Activated CD4-positive, alpha-beta T cell treated with anti-CD3 and anti-CD28 coated beads, Interleukin-2, amount 10 ng/mL, durations not matched to agents 7 days and 5 days (primary cell): ENCODE measurements at places on chromosomes 7 and 10.

- no peak for DNase-seq
These were observed 14.5 kb downstream of the MKI67 start for GRCh38 chr10:128111696-128112095.

- no peak for DNase-seq
These were observed 36.7 kb downstream of the NKX2-3 start for GRCh38 chr10:99569253-99569939.

GRCh38 chr7:98626460-98627412, 9.7 kb downstream of the NPTX2 start:
- DNase-seq = no peak

DNA sequence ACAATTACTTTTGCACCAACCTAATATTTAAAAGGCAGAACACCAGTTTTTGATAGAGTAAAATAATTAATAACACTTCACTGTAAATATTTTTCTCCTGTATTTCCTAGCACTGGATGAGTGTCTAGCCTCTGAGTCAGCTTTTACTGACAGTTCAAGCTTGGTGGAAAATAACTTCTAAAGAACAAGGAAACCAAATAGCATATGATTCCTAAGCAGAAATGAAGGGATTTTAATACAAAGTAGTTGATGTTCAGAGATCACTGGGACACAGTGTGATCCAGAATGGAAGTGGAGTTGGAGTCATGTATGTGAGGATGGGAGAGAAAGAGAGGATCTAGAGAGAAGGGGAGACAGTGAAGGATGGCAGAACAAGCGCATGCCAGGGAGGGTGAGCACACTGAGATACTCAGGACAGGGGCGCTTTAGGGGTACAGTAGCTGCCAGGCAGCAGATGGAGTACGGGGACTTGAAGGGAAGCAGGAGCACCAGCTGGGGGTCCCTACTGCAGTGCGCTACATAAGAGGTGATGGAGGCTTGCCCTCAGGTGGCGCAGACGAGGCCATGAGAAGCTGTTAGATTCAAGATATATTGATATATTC, 117.9 kb upstream of the KLF6 start:
- no peak for DNase-seq

DNA sequence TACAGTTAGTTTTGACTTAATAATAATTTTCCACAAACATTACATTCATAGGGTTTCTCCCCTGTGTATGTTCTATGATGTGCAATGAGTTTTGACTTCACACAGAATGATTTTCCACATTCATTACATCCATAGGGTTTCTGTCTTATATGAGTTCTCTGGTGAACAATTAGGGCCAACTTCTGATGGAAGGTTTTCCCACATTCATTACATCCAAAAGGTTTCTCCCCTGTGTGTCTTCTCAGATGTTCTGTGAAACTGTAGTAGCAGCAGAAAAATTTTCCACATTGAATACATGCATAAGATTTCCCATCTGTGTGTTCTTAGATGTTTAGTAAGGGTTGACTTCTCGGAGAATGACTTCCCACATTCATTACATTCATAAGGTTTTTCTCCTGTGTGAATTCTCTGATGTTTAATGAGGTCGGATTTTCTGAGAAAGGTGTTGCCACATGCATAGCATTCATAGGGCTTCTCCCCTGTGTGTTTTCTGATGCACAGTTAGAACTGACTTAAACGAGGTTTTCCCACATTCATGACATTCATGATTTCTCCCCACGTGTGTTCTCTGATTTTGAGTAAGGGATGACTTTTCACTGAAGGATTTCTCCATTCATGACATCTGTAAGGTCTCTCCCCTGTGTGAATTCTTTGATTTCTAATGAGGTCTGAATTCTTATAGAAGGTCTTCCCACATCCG, 118.5 kb downstream of the ZNF33B start:
- DNase-seq = no peak

DNA sequence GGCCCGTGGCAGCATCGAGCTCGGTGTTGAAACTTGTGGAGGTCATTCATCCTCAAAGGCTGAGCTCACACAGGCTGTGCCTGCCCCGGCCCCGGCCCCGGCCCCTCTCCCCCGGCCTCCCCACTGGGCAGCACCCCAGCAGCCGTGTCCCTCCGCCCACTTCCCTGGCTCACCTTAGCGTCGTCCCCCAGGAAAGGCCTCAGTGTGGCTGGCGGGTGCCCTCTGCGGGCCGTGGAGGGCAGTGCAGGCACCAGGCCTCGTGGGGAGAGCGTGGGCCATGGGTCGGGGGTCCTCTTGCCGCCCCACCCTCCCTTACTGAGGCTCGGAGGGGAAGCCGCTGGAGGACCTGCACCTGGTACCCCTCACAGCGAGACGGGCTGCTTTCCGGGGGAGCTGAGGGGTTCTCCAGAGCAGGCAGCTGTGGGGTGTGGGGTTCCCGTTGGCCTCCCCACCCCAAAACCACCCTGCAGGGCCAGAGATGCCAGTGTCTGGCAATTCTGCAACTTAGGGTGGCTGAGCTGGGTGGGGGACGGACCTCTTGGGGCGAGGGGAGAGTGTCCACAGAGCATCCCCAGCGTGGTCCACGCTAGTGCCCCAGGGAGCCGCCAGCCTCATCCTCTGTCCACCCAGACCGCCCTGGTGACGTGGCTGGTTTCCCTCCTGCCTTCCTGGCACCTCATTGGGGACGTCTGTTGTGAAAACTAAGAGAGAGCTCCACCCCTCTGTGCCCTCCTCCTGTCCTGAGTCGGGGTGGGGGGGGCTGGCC, 44.2 kb upstream of the DPYSL4 start:
- DNase-seq = peak; percentile 45

DNA sequence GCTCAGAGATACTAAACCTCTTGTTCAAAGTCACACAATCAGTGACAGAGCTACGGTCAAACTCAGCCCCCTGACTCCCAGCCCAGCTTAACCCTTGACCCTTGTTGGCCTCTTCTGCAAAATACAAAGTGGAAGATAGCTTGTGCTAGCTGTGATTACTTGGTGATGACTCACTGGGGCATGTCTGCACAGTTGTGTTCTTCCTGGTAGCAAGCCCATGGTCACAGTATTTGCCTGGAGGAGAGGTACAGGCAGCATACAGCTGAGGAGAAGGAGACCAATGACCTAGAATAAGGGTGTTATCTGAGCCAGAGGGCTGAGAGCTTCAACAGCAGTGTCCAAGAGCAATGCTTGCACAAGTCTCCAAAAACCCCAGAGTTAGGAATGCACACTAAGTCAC, 5.7 kb upstream of the HSPA12A start:
- DNase-seq = no peak

- DNase-seq = no peak
These were observed 33.2 kb downstream of the BNIP3 start for GRCh38 chr10:131948501-131948900.

- no peak for DNase-seq
These were observed 62.9 kb downstream of the STK17A start for GRCh38 chr7:43645699-43646226.

- no peak for DNase-seq
These were observed 44.0 kb downstream of the DNMBP start for GRCh38 chr10:99965700-99966099.

GRCh38 chr10:7251696-7252465, 159.0 kb downstream of the SFMBT2 start:
- DNase-seq = peak; percentile 32

DNA sequence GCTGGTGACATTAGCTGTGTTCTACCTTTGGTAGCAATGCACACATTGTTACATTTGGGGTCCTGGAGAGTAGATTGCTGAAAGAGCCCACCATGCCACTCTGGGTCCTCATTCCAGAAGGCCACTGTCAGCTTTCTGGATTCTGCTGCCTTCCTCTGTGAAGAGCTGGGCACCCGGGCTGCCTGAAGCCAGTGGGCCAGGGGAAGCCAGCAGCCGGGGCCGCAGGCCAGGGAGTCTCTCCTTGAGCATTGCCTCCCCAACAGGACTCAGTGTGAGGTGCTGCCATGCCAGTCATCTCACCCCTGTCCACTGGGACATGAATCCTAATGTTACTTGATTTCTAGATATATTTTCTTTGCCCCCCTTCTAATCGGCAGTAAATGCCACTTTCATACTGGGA, 234.0 kb downstream of the SKAP2 start:
- DNase-seq = no peak

DNA sequence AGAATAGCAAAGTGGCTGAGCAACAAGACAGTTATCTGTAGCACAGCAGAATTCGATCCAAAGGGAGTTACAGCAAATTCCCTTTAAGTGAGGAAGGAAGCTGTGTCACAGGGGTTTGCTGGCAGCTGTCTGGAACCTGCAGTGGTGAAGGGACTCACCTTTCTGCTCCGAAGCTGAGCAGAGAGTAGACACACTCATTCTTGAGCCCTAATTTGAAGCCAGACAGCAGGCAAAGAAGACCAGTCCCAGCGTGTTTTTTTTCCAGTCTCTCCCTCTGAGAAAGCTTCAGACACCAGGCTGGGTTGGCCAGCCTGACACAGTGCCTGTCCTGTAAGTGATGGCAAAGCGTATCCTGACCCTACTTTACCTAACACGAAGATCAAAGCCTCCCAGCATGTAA, 210.7 kb downstream of the TRIL start:
- no peak for DNase-seq

DNA sequence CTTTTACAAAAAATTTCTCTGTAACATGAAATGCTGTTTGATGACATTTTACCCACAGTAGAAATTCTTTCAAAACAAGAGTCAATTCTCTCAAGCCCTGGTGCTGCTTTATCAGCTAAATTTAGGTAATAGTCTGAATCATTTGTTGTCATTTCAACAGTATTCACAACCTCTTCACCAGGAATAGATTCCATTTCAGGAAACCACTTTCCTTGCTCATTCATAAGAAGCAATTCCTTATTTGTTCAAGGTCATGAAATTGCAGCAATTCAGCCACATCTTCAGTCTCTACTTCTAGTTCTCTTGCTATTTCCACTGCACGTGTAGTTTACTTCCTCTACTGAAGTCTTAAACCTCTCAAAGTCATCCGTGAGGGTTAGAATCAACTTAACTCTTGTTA, 14.1 kb downstream of the STAG3 start:
- DNase-seq = no peak

DNA sequence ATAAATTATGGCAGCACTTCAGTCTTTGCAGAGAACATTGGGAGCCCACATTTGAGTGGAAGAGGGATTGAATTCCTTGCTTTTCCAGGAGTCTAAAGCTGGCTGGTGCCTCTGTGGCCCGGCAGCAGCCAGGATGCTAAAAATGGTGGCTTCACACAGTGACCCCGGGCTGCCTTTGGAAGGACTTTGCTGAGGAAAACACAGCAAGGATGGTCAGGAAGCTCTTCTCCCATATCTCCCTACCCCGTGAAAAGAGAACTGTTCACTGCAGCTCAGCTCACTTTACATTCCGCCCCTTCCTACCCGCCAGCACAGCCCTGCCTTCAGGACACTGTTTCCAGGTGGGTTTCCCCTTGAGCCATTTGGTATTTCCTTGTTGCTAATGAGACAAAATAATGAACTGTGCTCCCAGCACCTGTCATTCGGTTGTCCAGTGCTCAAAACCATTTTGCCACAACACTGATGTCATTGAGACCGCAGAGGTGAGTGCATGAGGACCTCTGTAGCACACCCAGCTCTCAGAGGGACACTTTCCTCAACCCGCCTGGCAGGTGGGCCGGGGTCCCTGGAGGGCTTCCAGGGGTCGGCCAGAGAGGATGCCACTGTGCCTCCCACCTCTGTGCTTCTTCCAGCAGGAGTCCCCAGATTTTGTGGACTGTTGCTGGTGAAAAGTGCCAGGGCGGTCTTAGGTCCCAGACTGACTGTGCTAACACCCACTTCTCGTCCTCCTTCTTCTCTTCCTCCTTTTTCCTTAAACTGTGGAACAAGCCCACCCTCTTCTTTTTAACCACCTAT, 255.7 kb upstream of the PPP2R2D start:
- DNase-seq = no peak

DNA sequence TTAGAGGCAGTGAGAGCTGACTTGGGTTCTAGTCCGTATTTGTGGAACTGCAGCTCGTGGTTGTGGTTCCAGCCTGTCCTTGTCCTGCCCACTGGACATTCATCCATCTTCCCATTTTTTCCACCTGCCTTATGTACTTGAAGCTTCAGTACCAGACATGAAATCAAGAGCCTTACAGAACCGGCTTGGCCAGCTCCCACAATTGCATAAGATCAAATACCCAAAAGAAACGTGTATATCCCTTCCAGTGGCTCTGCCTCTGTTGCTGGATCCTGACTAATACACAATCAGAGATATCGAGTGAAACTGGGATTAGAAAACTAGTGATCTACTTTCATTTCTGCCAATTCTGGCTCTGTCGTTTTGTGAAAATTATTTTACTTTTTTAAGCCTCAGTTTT, 23.8 kb upstream of the LIPA start:
- DNase-seq = no peak

DNA sequence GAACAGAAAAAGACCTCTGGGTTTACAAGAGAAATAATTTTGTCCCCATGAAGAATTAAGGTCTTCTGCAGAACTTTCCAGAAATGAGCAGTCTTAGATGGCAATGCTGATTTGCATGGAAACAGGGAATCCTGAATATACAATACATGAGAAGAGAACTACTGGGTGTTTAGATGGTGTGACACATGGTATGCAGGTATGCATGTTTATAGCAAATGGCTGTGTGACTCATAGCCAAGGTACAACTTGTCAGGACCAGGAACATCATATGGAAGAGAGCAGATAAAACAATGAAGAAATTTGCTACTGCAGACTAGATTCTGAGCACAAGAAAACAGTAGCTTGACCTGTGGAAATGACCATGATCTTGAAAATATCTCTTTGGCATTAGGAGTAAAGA, 907.8 kb downstream of the GATA3 start:
- DNase-seq = no peak

- DNase-seq = no peak
These were observed 5.4 kb upstream of the C10orf90 start for GRCh38 chr10:126675656-126676438.

DNA sequence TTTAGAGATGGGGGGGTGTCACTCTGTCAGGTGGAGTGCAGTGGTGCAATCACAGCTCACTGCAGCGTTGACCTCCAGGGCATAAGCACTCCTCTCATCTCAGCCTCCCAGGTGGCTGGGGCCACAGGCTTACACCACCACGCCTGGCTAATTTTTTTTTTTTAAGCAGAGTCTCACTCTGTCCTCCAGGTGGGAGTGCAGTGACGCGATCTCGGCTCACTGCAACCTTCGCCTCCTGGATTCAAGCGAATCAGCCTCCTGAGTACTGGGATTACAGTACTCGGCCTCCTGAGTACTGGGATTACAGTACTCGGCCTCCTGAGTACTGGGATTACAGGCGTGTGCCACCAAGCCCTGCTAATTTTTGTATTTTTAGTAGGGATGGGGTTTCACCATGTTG, 23.6 kb upstream of the PPIA start:
- DNase-seq = no peak
